Nucleus accumbens (tissue), 56 donors: ENCODE measurements at places on chromosomes 3 and 15.

DNA sequence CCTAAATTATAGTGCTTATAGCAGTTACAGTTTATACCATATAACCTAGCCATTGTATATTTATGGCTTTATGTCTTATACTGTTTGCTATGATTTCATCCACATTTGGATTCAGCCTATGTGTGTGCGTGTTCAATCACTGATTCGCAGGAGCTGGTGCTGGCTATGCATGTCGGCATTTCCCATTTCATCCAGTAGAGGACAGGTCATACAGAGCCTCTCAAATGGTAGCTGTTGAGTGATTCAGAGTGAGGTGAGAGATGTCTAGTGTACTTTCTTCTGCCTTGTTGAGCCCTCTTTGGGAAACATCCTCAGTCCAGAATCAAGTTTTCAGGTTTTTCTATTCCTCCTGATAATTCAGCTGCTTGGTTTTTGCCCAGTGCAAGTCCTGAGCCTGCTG lies 76.1 kb downstream of the FRMD4B start:
- no peak for DNase-seq

DNA sequence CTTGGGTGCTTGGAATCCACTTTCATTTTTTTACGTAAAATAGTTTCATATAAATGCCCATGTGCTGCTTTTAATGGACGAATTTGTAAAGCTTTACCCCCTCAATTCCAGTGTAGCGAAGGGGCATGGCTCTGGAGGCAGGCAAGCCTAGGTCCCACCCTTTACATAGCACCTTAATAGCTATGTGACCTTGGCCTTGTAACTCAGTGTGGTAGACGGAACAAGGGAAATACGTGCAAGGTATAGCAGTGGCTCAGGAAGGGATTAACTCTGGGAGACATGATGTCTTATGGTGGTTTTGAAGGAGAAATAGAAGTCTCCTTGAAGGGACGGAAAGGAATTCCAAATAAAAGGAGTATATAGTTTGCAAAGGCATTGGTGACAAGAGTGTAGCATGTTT lies 1.4 kb downstream of the SEC61A1 start:
- DNase-seq, result no peak

- DNase-seq, result no peak
These were observed 386.9 kb upstream of the CNTN3 start for GRCh38 chr3:75001330-75001729.

DNA sequence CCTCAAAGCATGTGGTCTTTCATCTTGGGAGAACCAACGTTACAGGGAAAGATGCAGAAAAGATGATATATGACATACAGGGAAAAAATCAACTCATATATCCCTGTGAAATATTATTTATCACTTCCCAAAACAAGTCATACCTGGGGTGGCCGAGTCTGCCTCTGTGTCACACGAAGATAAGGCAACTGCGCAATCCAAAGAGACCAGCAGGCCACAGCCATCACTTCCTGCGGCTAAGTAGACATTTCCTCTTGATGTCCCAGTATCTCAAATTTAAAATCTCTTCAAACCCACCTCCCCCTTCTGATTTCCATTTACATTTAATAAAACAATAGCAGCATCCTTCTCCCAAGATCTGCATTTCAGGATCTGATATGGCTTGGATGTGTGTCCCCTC lies 71.5 kb downstream of the IGF2BP2 start:
- no peak for DNase-seq

DNA sequence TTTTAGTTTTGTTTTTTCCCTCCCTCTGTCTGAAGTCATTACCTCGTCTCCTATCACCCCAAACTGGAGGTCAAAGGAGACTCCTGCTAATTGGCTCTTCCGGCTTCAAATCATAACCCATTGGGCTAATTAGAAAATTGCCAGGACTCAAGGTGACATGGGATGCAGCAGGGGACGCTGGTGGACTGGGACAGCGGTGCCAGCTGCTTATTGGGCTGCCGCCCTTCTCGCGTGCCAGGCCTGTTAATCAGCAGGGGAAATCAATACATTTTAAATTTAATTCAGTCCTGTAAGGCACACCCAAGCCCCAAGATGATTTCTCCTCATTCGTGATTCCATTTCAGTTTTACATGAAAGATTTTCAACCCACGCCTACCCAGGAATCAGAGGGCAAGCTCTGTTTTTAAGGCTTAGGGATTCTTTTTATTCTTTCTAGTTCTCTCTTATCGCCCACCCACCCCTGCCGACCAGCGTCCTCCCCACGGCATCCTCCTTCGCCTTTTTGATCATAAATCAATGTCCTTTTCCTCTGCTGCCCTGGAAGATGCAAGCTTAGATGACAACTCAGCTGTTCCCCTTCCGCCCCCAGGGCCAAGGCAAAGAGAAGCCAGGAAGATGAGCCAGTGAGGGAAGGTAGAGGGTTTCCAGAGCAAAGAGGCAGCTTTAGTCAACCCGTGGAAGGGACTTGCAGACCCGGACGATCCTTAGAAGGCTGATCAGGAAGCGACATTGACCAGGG lies 329.6 kb downstream of the UACA start:
- no peak for DNase-seq

DNA sequence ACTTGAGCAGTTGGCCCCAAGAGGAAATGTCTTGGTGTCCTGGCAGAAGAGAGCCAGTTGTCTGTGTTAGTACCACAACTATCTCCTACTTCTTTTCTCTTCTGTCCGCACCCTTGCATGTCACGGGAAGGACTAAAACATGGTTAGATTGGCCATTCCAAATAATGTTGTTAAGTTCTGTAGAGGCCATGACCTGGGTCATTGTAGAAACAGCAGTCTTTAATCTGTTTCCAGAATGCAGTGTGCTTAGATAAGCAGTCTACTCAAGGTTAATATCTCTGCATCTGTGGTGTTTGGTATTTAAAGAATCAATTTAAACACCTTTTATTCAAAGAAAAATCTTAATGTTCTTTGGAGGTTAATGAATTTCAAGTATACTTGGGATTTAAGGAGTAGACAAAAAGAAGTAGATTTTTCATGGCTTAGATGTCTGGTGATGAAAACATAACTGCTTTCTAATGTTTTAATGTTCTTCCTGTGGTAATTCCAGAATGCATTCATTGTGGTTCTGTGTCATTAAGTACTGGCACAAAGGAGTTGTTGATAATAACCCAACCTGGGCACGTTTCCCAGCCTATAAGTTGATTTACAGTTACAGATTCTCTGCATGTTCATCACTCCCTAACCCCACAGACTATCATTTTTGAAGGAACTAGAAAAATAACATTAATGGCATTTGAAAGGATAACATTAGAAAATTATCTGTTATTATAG lies 58.9 kb downstream of the TMEM108 start:
- no peak for DNase-seq
